Fibroblast of skin of right quadriceps (primary cell): ENCODE measurements at places on chromosomes 11 and 22.

- peak; percentile 67 for DNase-seq
Measured at GRCh38 chr11:131904756-131905155, 534.3 kb downstream of the NTM start.

- DNase-seq, result no peak
Measured at GRCh38 chr22:38843657-38844314, at the start of gene NPTXR. NPTXR (minus strand) TSS chr22:38844028.

DNA sequence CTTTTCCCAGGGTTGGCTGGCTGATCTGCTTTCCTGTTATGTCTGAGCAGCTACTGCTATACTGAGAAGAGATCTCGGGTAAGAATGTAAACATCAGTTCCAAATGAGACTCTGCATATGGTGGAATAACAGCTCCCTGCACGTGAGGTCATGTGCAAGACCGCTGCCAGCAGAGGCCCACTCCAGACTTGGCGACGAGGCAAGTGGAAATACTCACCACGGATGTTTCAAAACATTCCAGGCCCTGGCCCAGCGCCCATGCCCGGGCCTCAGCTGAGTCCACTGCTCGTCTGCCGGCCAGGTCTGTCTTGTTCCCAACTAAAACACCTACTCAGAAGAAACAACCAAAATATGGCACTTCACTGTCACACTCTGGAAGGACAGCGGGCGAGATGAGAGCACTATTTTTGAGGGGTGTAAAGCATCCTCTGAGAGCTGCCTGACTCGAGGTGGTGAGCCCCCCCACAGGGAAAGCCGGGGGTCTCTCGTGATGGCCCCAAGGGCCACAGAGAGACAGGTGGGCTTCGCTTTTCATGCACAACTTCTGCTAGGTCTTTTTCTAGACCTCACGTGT is 13.1 kb downstream of the IFT27 start:
- DNase-seq, result no peak

DNA sequence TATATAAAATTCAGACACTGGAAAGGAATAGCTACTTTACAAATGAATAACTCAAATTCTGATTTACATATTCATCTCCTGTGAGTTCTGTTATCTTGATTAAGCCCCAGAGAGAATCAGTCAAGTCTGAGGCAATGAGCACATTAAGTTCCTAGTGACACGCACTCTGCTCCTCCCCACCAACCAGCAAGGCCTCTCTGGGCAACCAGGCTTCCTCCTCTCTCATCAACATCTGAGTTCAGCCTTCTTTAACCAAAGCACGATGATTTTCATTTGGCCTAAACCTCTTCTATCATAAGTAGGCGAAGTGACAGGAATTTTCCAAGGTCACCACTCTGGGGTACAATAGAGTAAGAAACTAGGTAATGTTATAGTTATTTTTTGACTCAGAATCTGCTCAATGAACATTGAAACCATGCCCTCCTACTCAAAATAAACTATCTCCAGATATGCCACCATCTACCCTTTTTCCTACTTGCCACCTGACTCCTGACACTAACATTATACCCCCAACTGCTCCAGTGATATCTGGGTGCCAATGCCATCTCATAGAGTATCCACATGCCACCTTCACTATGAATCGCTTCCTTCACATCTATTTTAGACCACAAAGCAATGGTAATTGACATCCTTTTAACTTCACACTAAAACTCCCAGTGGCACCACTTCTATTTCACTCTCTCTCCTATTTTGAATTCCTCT is 114.8 kb downstream of the FAM76B start:
- DNase-seq, result no peak
